Activated T-helper 17 cell treated with anti-CD3 and anti-CD28 coated beads, Interleukin-2, amount 50 U/mL, for 72 hours (primary cell): ENCODE measurements at places on chromosomes 4 and X.
A peak's percentile ranks its signal among the peaks of the same experiment; 100 is the strongest.

GRCh38 chrX:15680401-15680800, 15.8 kb upstream of the CLTRN start:
- peak overlapping the region; percentile 78 for H3K27ac ChIP-seq
- H3K4me1 ChIP-seq = peaks cover 5% of the 10 kb centered on the region
- peaks cover 8% of the 10 kb centered on the region for H3K36me3 ChIP-seq

DNA sequence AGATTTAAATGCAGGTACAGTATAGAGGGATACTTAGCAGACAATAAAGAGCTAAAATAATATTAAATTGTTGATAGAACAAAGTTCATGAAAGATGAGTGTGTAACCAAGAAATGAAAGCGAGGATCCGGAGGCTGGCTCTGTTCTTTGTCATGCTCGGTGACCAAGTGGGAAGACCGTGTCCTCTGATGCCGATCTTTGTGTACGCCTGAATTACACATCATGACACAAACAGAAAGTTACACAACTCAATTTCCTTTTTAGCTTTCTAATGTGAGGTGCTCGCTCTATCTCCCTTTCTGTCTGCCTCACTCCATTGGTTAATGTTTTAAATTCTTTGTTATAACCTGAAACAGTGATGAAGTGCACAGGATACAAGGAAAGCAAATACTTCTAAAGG, 114.8 kb upstream of the NEIL3 start:
- ATAC-seq = no peak
- H3K27me3 ChIP-seq = no peaks in the 10 kb centered on the region
- H3K36me3 ChIP-seq = no peaks in the 10 kb centered on the region
- no peak overlapping the region for H3K27ac ChIP-seq
- H3K4me1 ChIP-seq = no peaks in the 10 kb centered on the region

DNA sequence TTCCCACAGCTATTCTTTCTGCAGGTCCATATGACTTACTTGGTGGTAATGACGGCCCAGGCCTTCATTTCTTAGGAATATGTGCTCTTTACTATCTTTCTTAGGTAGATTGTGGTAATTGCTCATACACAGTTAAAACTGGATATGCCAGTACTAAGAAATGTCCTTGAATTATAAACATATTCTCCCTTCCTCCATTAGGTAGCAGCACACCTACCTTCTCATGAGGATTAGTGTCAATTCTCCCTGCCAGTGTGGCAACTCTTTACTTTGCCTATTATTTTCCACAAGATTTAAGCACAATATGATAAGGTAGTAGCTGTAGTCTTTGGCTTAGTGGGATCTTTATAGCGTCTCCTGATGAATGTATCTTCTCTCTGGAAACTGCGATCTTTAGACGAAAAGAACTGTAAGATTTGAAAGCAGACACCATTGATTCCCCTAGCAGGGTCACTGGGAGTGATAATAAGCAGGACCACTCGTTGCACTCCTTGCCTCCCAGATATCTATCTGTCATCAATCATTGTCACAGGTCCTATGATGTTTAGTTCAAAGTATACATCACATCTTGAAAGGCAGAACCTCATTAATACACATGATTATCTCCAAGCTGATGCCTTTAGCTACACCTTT, 1240.7 kb downstream of the C4orf33 start:
- H3K4me3 ChIP-seq = no peak overlapping the region
- H3K27ac ChIP-seq = no peak overlapping the region

DNA sequence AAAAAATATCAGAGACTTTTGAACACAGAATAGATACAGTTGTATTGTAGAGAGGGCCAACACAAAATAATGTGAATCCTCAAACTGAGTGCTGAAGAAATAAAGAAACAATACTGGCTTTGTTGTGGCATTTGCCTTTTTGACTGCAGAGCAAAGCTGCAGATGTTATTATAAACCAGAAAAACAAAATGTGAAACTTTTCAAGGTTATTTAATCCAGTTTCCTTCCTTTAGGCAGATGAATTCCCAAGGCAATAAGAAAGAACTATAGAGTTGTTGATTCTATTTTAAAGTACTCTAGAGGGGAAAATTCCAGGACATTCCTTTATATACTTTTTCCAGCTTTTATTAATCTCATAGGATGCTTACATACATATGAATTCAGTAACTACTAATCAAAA, 186.8 kb downstream of the NDST4 start:
- no peaks in the 10 kb centered on the region for H3K4me1 ChIP-seq
- no peak overlapping the region for H3K27ac ChIP-seq
- no peak overlapping the region for H3K4me3 ChIP-seq
- no peaks in the 10 kb centered on the region for H3K36me3 ChIP-seq
- no peak for ATAC-seq
- no peaks in the 10 kb centered on the region for H3K27me3 ChIP-seq

- no peak overlapping the region for H3K4me3 ChIP-seq
- H3K27ac ChIP-seq = no peak overlapping the region
- no peak for ATAC-seq
- H3K36me3 ChIP-seq = no peaks in the 10 kb centered on the region
- H3K27me3 ChIP-seq = peaks cover 40% of the 10 kb centered on the region
Observed at GRCh38 chr4:4890574-4891255, 31.2 kb downstream of the MSX1 start.

DNA sequence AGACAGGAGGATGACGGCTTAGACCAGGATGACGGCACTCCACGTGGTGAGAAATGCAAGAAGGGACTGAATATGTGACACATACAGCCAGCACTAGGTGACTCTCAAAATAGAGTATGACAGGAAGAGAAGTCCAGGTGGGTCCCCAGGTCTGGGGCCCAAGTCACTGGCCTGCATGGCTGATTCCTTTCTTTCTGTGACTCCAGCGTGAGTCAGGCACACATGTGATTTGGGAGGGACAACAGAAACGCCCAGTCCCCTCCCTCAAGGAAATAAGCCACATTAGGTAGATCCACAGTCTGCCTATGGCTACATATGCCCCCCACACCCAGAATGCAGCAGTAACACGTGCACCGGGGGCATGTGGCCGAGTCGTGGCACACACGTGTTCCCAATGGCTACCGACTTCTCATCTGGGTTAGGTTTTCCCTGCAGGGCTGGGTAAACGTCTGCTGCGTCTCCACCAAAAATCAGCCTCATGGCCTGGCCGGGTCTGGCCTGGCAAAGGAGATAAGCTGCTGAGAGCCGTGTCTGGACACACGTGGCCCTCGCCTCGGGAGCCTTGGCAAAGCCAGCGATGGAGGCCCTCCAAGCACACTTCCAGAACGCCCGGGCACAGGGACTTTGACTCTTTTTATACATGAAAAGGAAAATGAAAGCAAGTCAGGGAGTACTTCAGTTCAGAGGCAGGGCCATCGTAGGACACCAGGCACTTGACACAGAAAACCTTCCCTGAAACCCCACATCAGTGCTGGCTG, 19.3 kb downstream of the SEL1L3 start:
- peaks cover 39% of the 10 kb centered on the region for H3K4me1 ChIP-seq
- ATAC-seq = peak; percentile 64
- H3K36me3 ChIP-seq = peaks cover 94% of the 10 kb centered on the region
- H3K27me3 ChIP-seq = no peaks in the 10 kb centered on the region
- H3K4me3 ChIP-seq = peak overlapping the region; percentile 71
- H3K27ac ChIP-seq = peak overlapping the region; percentile 96

GRCh38 chr4:109996526-109996925, 83.8 kb downstream of the EGF start:
- H3K4me1 ChIP-seq = no peaks in the 10 kb centered on the region
- no peak overlapping the region for H3K4me3 ChIP-seq
- peaks cover 11% of the 10 kb centered on the region for H3K27me3 ChIP-seq
- H3K36me3 ChIP-seq = no peaks in the 10 kb centered on the region

DNA sequence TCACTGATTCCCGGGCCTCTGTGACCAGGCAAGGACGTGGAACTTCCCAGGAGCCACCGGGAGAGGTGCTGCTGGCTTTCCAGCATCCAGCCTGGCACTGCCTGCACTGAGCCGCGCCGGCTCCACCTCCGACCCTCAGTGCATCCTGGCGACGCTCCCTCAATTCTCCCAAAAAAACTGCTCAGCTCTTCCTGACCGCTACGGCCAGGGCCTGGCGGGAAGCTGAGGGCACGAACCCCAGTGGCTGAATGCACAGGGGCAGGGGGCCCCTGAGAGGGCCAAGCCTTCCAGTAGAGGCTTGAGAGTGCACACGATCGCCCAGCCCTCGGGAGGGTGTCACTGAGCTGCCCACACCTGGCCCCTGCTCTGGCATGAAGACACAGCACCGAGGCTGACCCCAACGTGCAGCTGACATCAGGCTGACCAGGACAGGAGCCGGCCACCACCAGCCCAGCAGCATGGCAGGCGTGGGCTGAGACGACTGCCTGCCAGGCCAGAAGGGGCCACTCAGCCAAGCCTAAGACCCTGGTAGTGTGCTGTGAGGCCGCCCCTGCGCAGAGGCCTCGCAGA, 6.9 kb downstream of the CTBP1 start:
- no peak for ATAC-seq
- no peaks in the 10 kb centered on the region for H3K27me3 ChIP-seq
- no peak overlapping the region for H3K27ac ChIP-seq
- H3K36me3 ChIP-seq = peaks cover 45% of the 10 kb centered on the region
- no peak overlapping the region for H3K4me3 ChIP-seq

GRCh38 chr4:78720204-78720603, 55.9 kb upstream of the BMP2K start:
- H3K27me3 ChIP-seq = no peaks in the 10 kb centered on the region
- ATAC-seq = no peak

DNA sequence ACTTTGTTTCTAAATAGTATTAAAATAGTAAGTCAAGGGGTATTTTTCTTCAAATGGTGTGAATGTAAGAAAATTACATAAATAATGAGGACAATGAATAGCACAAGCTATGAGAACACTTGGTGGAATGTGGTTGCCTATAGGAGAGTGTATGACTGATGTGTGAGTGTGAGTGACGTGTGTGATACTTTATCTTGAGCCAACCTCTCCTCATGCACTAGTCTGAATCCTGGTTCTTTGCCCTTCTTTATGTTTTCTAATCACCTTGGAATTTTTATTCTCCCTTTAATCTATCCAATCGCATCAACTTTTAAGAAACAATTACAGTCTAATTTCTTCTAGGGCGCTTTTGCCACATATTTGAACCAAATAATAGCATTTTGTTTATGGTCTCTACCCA, 98.2 kb downstream of the YIPF7 start:
- peaks cover 3% of the 10 kb centered on the region for H3K27me3 ChIP-seq
- no peak overlapping the region for H3K27ac ChIP-seq
- no peaks in the 10 kb centered on the region for H3K36me3 ChIP-seq
- H3K4me1 ChIP-seq = no peaks in the 10 kb centered on the region
- ATAC-seq = no peak

DNA sequence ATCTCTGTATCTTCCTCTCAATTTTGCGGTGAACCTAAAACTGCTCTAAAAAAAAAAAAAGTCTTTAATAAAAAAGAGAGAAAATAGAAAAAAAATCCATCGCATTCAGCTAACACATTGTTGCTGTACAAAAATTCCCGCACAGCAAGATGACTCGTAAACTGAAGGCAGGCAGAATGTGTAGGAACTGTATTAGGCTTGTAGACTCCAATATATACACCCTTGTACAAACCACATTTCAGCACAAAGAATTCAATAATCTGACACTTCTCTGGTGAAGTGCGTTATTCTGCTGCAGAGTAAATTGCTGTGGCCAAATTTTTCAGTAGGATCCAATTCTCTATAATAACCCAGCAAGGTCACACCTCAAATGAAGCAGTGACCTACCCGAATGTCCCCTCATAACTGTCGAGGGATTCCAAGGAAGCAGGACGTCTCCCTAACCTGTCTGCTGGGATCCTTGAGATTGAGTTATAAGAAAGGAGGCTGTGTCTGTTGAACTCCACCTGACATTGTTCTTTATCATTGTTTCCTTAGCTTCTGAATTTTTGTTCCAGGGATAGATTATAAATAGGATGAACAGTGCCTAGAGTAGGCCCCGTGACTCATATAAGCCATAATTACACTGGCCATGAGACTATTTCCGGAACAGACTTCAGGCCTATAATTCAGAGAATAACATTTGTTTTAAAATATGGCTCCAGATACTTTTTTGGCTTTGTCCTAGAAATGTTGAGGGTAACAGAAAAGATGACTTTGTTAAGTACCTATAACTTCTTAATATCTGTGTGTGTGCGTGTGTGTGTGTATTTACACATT, 348.3 kb downstream of the PCDH7 start:
- H3K36me3 ChIP-seq = no peaks in the 10 kb centered on the region
- ATAC-seq = no peak
- no peaks in the 10 kb centered on the region for H3K4me1 ChIP-seq
- H3K27ac ChIP-seq = no peak overlapping the region
- no peaks in the 10 kb centered on the region for H3K27me3 ChIP-seq

DNA sequence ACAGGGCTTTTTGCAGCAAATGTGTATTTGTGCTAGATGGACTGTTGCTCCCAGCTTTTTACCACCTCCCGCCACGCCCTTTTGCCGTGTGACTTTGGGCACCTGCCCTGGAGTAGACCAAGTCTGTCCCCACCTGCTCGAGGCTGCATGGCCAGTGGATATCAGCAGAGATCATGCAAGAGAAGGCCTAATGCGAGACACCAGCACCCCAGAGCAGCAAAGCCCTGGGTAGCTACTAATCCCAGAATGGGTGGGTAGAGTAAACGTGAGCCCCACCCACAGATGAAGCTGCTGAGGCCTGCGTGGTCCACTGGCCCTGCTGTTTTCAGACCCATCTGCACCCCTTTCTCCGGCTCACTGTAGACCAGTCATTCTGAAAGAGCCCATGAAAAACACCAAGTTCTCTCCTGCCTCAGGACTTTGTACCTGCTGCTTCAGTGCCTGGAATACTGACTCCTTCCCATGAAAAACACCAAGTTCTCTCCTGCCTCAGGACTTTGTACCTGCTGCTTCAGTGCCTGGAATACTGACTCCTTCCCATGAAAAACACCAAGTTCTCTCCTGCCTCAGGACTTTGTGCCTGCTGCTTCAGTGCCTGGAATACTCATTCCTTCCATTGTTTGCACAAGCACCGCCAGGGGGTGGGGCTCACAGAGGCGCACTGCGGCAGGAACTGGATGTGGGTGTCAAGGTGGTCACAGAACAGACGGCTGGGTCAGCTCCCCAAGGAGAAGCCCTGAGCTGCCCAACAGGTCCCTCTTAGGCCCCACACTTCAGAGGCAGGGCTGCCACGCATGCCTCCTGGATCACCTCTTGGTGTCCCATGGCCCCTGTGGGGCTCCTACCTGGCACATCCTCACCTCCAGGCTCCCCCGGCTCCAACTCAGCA, 5.1 kb upstream of the TNIP2 start:
- peaks cover 5% of the 10 kb centered on the region for H3K4me1 ChIP-seq
- H3K27ac ChIP-seq = no peak overlapping the region
- no peaks in the 10 kb centered on the region for H3K27me3 ChIP-seq
- H3K4me3 ChIP-seq = no peak overlapping the region
